Brain (organoid and tissue), 16 donors: ENCODE measurements at places on chromosomes 4 and X.
A peak's percentile ranks its signal among the peaks of the same experiment; 100 is the strongest.

- DNase-seq = no peak
These were observed 407.5 kb downstream of the GALNTL6 start for GRCh38 chr4:172220679-172221078.

- no peak for DNase-seq
These were observed 103.6 kb upstream of the BCOR start for GRCh38 chrX:40201329-40201885.

DNA sequence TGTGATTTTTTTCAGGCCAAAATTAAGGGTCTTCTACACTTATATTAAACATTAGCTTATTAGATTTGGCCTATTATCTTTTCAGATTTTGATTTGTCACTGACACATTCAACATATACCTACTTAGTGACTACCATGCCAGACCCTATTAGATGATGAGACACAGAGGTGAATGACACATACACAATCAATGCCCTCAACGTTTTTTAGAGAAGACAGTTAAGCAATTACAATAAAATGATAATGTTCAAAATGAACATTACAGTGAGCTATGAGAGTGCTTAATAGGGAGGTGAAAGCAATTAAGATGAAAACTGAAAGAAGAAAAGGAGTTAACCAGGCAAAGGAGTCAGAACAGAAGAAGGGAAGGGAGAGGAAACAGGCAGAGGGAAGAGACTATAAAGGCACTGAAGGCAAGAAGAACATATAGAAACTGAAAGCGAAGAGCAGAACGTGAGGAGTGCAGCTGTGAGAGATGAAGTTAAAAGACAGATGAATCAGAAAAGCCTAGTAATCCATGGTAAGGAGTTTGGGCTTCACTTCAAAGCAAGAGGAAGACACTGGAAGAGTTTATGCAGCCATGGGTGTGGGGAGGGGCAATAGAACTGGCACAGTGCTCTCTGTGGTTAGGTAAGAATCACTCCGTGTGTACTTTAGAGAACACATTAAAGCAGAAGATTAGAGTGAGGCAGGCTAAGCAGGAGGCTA is 119.0 kb downstream of the REELD1 start:
- no peak for DNase-seq

GRCh38 chrX:46255046-46255445 is 290.2 kb downstream of the ZNF674 start:
- DNase-seq = no peak

- DNase-seq = no peak
These were observed 608.4 kb downstream of the RAB28 start for GRCh38 chr4:12875640-12876243.

DNA sequence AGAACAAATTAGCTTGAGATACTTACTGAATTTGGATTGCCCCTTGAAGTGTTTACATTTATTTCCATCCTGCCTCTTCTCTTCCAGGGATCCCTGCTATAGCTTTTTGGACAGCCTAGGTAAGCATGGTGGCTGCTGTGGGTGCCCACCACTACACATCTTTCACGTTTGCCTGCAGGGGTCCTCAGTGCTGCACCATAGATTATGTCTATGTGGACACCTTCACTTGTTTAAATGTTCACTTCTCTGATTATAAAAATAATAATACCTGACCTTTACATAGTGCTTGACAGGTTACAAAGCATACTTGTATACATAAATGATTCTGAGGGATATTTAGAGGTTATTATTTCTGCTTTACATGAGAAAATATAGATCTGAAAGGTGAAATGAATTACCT is 67.9 kb upstream of the SLC4A4 start:
- no peak for DNase-seq

- no peak for DNase-seq
These were observed 739 bp downstream of the GAK start for GRCh38 chr4:931194-931959.

DNA sequence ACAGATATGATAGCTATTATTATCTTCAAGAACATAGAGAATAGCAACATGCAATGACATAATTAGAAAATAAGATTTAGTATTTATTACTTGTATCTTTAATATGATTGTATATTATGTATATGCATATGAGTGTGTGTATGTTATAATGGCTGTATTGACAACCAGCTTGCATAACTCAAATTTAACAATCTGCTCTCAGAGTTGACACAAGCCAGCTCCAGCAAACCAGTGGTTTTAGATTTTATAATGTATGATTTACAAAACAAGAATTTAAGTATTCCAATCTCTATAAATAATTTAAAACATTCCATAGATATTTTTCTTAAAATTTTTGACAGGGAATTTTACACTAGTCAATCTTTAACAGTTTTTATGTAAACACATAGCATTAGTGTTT is 935.9 kb upstream of the EPHA5 start:
- no peak for DNase-seq

DNA sequence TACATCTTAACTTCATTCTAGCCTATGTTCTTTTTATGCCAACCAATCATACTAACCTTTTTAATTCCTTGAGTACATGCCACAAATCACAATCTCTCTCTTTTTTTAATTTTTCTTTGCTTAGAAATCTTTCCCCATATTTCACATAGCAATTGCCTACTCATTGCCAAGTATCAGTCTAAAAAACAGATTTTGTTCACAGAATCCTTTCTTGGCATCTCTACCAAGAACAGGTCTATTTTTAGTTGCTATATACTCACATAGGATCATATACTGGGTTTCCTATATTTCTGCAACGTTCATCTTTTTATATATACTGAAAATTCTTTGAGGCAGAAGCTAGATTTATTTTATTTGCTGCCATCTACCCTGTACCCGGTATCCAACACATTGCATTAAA is 292.1 kb downstream of the GASK1B start:
- no peak for DNase-seq

DNA sequence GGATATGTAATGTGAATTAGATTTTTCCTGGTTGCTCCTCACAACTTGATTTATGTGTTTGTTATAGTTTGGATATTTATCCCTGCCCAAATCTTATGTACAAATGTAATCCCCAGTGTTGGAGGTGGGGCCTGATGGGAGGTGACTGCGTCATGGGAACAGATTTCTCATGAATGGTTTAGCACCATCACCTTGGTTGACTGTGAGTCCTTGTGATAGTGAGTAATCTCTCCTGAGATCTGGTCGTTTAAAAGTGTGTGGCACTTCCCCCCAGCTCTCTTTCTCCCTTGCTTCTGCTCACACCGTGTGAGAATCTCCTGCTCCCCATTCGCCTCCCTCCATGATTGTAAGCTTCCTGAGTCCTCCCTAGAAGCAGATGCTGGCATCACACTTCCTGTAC is 2.2 kb downstream of the MID2 start:
- no peak for DNase-seq

- no peak for DNase-seq
These were observed 172.2 kb upstream of the TLL1 start for GRCh38 chr4:165700855-165701254.

DNA sequence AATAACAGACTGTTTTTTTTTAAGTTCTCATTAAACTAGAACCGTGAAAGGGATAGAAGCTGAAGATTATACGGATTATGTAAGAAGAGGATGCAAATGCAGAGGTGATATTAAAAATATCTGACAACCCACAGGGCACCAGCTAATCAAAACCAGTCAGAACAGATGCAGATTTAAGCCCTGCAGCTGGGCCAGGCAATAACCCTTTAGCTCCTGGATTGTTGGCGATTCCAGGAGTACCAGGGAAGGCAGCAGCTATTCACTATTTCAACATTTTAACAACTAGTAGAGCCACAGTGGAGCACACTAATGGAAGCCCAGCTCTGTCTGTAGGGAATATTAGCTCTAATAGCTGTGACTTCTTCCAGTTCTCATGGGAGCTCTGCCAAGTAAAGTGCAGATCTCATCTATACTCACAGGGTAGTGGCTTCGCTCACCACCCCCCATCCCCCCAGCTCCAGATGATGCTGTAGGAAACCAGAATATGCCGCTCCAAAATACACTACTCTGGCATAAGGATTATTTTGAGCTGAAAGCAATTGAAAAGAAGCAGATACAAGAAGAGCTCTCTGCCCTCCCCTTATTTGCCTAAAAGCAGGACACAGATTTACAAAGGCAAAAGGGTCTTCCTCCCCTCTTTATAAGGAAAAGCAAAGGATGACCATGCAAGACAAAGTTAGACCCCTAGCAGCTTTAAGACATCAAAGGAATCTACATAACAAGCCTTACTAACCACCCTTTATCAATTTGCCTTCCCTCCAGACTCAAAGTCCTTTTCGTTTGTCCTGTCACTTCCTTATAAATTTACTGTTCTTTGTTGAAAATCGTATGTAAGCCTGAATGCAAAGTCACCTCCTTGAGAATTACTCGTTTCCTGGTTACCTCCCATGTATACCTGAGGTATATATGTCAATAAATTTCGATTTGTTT is 13.7 kb downstream of the SCD5 start:
- peak; percentile 73 for DNase-seq

- DNase-seq = no peak
These were observed 222.1 kb downstream of the STIM2 start for GRCh38 chr4:27082776-27083175.

DNA sequence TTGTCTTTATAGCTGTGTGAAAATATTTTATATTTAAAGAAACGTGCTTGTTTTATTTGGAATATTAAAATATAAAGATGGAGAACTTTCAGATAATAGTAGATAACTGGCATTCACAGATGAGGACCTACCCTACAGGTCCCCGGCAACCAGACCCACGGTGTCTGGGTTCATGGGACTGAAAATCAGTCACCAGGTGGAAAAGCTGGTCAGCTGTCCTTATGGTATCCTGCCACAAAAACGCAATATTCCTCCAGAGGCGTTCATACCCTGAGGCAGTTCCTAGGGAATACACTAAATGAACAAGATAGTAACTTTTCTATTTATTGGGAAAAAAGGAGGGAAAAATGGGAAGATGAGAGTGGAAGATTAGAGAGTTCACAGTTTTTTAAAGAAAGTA is 1.2 kb downstream of the TLR6 start:
- DNase-seq = no peak

DNA sequence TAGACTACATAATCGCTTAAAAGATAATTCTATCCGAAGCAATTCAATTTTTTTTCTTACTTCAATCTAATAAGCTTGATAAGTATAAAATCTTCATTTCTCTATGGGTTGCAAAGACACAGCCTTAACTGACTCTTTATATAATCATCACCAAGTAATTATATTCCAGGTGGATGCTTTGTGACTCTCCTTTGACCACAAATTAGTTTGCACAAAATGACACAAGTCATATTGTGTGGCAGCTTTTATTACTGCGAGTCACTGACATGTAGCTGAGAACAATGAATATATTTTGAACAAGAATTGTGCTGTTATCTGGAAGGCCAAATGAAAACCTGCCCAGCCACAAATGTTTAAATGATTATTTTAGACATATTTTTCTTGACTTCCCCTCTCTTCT is 1727.8 kb downstream of the ARAP2 start:
- no peak for DNase-seq

DNA sequence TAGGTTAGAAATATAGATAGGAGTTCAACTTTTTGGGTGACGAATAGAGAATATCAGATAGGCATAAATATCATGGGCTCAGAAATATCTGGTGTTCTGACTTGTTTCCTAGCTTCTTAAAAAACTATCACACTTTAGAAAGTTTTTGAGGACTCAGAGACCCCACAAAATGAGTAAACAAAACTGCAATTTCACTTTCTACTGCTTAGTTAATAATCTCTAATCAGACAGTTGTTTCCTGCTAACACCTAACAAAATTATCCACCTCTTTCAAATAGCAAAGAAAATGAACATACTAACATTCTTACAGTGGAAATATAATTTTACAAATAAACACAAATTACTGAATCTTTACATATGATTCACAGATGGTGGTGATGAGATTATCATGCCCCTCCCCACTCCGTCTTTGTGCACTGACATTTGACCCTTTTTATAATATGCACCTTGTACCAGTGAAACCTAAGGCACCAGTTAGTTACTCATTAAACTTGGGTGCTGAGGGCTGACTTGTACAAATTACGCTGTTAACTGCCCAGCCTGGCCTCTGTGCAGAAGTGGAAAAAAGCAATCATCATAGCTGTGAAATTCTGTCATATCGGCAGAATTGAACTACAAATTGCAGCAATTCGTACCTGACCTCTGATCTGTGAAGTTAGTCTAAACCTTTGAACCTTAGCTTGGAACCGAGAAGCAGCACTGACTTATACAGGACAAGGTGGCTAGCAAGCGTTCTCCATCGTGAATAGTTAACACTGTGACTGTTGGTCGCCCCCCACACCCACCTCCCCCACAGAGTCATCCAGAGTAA is 138.7 kb downstream of the CHRNA9 start:
- DNase-seq = no peak

DNA sequence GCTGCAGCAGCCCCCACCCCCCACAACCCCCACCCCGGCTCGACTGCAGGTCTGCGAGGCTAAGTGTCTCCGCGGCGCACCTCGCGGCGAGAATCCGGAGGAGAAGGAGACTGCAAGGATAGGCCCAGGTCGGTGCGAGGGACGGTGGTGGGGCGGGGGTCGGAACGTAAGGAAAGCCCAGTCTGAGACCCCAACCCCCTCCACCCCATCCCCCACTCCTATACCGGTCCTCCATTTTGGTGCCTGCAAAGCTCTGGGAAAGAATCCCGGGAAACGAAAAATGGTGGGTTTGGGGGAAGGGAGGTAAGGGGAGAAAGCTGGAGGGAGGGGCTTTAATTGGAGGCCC is 614 bp downstream of the BEX3 start:
- DNase-seq = peak; percentile 75

GRCh38 chr4:173410079-173410478 is 11.2 kb upstream of the SCRG1 start:
- DNase-seq = peak; percentile 16

GRCh38 chr4:75527482-75527881 is 13.2 kb downstream of the THAP6 start:
- no peak for DNase-seq

- DNase-seq = no peak
These were observed 53.9 kb upstream of the ADRA2C start for GRCh38 chr4:3712112-3712805.

GRCh38 chr4:20078644-20079043 is 173.1 kb upstream of the SLIT2 start:
- no peak for DNase-seq

DNA sequence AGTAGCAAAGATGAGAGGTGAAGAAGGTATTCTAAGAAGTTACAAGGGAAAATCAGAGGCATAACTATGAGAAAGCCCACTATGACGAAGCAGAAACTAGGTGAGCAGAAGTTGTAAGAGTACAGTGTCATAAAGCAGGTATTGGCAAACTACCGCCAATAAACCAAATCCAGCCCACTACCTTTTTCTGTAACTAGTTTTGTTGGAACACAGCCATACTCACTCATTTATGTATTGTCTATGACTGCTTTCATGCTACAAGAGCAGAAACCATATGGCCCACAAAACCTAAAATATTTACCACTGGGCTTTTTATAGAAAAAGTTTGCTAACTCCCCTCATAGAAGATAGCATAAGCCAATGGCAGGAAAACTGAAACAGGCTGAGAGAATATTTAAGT is 31.8 kb upstream of the ZCCHC13 start:
- DNase-seq = peak; percentile 2

DNA sequence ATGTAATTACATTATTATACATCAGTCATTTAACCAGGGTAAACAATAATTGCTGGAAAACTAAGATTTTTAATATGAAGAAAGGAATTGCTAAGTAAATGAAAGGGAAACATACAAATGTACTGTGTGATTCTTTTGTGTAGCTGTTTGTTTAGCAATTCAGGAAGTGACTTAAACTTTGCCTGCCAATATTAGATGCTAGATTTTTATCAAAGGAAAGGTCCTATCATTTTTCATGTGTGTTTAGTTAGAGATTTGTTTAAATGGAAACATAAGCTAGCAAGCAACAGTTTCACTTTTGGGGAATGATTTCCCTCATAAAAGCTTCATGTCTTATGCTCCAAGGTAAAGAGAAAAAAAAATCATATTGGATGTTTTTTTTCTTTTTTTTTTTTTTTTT is 95.1 kb upstream of the LIMCH1 start:
- DNase-seq = no peak

GRCh38 chrX:154748712-154749339 is 2.1 kb downstream of the GAB3 start:
- DNase-seq = peak; percentile 31
